ENCODE measurements at places on chromosomes 7 and 10. TPM values are rescaled to one million over a fixed set of nuclear protein-coding genes. Genes with fewer than 3 reads are reported as not detected.

- DNase-seq = no peak
Observed at GRCh38 chr10:91054325-91054724, 133.4 kb upstream of the ANKRD1 start.

The CLIP2 gene
- total RNA-seq = 1.3 TPM

- no peak for DNase-seq
Observed at GRCh38 chr7:11331128-11332102, 357.7 kb downstream of the PHF14 start.

DNA sequence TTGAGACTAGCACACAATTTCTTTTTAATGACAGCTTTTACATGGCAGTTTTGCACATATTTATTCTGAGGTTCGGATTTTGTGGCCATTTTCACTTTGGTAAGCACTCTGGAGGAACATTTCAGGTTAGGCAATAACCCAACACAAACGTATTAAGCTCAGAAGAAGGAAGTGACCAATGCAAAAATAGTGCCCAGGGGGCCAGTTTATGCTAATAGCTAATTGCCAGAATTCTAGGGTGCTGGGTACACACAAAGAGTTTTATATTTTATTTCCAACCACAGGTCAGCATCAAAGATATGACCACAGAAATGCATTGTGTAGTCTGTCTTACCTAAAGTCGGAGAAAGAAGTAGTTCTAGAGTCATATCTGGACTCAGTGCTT, 8.4 kb upstream of the AGR2 start:
- no peak for DNase-seq

- no peak for DNase-seq
Observed at GRCh38 chr7:28759475-28759971, 198.6 kb downstream of the TRIL start.

- DNase-seq = no peak
Observed at GRCh38 chr10:1661859-1662437, 75.4 kb downstream of the ADARB2 start.

The LRRTM3 gene
- total RNA-seq = not detected

GRCh38 chr10:11876324-11876723, 53.2 kb downstream of the PROSER2 start:
- no peak for DNase-seq

DNA sequence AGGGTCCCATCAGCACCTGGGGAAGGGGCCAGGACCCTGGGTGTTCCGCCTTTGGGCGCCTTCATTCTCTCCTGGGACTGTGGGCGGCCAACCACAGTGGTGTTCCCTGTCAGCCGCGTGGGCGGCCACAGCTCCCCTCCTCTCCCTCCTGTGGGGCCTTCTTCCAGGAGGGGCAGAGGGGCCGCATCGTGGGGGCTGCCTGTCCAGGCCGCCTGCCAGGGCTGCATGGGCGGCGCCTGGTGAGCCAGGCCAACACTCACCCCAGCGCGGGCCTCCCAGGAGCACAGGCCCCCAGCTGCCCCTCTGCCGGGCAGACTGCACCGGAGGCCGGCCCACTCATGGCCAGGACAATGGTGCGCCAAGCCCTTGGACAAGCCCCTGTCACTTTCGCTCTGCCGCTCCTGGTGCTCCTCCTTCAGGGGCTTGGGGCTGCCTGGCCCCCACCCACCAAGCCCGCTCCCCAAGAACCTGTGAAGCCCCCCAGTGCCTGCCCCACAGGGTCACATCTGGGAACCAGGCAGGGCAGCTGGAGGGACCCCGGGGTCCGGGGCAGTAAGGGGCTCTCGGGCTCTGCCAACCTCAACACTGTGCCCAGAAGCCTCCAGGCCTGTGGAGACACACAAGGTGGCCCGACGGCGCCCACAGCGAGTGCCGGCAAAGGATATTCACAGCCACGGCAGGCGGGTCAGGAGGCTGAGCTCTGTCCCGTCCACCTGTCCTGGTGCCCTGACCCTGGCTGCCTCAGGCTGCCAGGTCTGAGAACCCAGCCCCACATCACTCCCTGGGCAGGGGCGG, 42.8 kb downstream of the AP5Z1 start:
- DNase-seq = no peak

GRCh38 chr7:118288098-118288497, 63.6 kb downstream of the ANKRD7 start:
- DNase-seq = no peak

DNA sequence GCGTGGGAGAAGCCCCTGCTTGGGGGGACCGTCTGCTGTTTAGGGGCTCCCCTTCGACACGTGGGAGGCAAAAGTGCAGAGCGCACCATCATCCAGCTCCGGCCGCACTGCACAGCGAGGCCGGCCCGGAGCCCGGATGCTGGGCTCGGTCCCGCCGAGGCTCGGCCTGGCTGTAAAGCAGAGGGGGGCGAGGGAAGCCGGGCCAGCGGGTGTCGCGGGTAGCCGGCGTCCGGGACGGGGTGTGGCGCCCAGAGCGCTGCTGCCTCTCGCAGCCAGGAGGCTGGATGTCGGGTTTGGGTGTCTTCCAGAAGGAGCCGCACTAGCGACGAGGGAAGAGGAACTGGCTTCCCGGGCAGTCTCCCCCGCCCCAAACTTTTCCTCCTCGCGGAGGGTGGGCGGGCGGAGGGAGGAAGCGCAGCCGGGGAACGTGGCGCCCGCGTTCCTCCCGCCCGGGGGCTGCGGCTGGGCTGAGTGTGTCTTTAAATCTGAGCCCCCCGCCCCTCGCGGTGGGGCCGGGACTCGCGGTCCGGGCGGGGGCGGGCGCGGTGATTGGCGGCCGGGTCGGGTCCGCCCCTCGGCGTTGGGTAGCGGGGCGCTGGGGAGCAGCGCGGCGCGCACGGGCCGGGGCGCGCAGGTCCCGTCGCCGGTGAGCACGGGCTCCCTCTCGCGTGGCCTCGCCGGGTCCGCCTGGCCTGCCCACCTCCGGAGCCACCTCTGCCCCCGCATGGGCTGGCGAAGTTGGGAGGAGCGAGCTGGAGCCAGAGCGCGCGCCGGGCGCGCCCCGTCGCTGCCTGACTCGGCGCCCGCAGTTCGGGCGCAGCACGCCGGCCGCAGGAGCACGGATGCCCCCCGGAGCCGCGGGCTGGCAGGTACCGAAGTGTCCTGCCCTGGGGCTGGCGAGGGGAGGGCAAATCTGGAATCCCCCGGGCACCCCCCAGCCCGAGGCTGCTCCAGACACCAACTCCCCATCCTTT, at the start of gene PALD1:
Gene PALD1, plus strand, starts transcription at position 577 of the 974 bp plus-strand sequence. CDS start 47,185 bp downstream, outside the sequence.
- DNase-seq = peak; percentile 68

- peak; percentile 69 for DNase-seq
Observed at GRCh38 chr10:103757531-103758293, 97.7 kb downstream of the SH3PXD2A start.

GRCh38 chr7:28096713-28097112, 83.9 kb downstream of the JAZF1 start:
- peak; percentile 48 for DNase-seq

- DNase-seq = peak; percentile 73
Observed at GRCh38 chr10:101272229-101272868, 43.1 kb upstream of the LBX1 start.

The ZNF316 gene
- 17.7 TPM for total RNA-seq

The OIT3 gene
- total RNA-seq = not detected

DNA sequence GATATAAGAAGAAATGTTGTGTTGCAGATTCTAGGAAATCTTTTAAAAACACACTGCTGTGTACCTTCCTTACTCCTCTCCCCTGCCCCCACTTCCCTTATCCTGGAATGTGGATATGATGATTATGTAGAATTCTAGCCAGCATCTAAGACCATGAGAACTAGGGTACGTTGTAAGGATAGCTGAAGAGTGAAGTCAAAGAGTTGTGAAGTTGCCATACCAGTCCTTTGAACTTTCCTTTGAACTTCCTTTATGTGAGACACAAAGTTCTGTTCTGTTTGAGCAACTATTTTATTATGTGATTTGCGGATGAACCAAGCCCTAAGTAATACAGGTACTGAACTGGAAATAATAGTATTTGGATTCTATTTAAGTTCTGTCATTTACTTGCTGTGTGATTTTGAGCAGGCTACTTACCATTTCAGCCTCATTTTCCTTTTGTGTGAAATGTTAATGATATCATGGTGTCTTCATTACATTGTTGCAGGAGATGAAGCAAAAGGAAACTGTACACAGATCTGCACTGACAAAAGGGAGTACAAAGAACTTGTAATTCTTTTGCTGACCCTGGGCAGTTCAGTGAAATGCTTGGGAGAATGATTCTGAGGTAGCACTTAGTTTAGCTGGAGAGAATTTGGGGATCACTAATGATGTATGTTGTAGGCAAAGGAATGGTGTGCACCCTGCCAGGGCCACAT, 31.4 kb downstream of the RPA3 start:
- DNase-seq = no peak

DNA sequence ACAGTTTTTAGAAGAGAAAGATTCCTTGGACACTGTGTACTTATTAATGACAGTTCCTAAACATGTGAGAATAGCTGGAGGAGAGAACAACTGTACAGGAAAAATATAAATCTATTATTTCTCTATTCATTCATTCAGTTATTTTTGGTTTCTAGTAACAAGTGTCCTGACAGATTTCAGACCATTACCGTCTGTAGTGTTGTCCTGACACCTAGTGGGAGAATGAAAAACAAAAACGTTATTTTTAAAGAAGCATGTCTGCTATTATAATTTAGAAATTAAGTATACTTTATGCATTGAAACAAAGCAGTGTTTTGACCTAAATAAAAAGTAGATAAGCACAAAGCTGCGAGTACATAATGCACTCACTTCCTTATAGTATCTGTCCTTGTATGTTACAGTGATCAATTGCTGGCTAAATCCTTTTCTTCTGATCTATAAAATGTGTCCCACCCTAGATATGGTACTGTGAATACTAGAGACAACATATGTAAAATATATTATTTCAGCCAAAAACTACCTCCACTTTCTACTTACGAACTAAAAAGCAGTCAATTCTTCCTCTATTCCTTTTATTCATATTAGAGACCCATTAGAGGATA, 575.6 kb downstream of the ARL4A start:
- DNase-seq = no peak

The CPXM2 gene
- not detected for total RNA-seq

- peak; percentile 33 for DNase-seq
Observed at GRCh38 chr7:56110611-56111010, 4.3 kb upstream of the CHCHD2 start.

The MYL10 gene
- total RNA-seq = not detected

The EGR2 gene
- total RNA-seq = 45.6 TPM

- no peak for DNase-seq
Observed at GRCh38 chr10:131085091-131085860, 226.2 kb downstream of the TCERG1L start.

- DNase-seq = peak; percentile 68
Observed at GRCh38 chr10:77350711-77351119, 286.9 kb downstream of the KCNMA1 start.
